ENCODE measurements at places on chromosomes 3 and 15. TPM values are rescaled to one million over a fixed set of nuclear protein-coding genes. Genes with fewer than 3 reads are reported as not detected.

DNA sequence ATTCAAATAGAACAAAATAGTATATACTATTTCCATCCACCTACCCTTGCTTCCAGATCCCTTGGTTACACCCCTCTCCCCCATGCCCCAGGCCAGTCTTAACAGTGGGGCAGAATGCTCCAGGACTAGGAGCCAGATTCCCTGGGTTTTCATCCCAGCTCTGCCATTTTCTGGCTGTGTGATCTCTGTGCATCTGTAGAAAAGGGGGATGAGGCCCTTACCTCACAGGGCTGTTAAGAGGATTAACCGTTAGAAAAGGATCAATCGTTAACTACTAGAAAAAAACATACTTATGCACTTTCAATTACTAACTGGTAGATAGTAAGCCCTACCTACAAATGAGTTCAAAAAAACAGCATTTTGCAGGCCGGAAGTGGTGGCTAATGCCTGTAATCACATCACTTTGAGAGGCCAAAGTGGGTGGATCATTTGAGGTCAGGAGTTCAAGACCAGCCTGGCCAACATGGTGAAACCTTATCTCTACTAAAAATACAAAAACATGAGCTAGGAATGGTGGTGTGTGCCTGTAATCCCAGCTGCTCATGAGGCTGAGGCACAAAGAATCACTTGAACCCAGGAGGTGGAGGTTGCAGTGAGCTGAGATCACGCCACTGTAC lies 11.7 kb downstream of the EBLN2 start:
- DNase-seq: no peak

GRCh38 chr3:131348911-131349310 lies 32.7 kb upstream of the NUDT16 start:
- DNase-seq: no peak

GRCh38 chr3:40680685-40681657 lies 156.2 kb downstream of the ZNF621 start:
- no peak for DNase-seq

DNA sequence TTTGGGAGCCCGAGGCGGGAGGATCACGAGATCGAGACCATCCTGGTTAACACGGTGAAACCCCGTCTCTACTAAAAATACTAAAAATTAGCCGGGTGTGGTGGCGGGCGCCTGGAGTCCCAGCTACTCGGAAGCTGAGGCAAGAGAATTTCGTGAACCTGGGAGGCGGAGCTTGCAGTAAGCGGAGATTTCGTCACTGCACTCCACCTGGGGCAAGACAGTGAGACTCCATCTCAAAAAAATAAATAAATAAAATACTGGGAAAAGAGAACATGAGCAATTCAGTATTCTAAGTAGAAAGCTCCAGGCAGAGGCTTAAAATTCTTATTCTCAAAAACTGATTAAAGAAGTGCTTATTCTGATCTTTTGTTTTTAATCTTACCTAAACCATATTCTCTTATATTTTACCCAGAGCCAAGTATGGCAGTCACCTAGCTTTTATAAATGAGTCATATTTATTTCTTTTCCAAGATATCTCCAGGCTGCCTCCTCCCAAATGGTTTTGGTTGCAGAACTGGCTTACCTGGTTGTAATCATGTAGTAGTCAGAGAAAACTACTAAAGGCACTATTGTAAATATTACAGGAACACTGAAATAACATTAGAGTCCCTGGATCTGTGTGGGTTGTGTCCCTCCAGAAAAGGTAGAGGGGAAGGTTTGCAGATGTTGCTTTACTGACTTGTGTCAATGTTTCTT lies 45.8 kb upstream of the DYNC1LI1 start:
- no peak for DNase-seq

DNA sequence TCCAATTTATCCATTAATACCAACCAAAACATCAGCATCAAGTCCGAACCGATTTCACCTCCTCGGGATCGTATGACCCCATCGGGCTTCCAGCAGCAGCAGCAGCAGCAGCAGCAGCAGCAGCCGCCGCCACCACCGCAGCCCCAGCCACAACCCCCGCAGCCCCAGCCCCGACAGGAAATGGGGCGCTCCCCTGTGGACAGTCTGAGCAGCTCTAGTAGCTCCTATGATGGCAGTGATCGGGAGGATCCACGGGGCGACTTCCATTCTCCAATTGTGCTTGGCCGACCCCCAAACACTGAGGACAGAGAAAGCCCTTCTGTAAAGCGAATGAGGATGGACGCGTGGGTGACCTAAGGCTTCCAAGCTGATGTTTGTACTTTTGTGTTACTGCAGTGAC lies 20.8 kb downstream of the LYSMD4 start:
- DNase-seq: no peak

GRCh38 chr3:122681974-122682409 lies 1.4 kb downstream of the PARP14 start:
- DNase-seq: no peak

GRCh38 chr15:66655511-66655910 lies 46.5 kb upstream of the SMAD6 start:
- DNase-seq: no peak

DNA sequence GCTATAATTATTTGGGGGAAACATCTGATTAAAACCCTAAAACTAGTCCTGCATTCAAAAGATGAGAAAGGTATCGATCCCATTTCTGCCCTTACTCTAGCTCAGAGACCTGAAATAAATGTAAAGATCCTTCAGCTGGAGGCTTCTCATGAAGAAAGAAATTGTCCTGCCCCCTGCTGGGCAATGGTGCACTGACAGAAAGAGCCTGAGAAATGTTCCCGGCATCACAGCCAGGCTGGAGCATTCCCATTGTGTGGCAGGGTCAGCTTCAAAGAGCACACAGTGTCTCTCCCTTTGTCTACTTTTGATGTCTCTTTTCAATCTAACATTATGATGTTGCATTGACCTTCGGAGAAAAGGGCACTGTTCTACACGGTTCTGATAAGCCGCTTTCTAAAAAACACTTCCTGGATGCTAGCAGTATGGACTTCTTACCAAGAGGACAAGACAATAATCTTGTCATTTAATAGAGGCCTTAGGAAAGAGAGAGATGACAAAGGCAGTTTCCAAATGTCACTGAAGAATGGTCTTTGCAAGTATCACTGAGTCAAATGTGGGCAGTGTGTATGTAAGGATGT lies 287.5 kb downstream of the MAGI1 start:
- DNase-seq: no peak

Gene PLXNA1
- total RNA-seq: 0.81 TPM

Gene RLBP1
- total RNA-seq: not detected

Gene CPNE4
- total RNA-seq: not detected

Data from hematopoietic multipotent progenitor cell (in vitro differentiated cells).